ENCODE measurements at places on chromosomes 3 and 15.

DNA sequence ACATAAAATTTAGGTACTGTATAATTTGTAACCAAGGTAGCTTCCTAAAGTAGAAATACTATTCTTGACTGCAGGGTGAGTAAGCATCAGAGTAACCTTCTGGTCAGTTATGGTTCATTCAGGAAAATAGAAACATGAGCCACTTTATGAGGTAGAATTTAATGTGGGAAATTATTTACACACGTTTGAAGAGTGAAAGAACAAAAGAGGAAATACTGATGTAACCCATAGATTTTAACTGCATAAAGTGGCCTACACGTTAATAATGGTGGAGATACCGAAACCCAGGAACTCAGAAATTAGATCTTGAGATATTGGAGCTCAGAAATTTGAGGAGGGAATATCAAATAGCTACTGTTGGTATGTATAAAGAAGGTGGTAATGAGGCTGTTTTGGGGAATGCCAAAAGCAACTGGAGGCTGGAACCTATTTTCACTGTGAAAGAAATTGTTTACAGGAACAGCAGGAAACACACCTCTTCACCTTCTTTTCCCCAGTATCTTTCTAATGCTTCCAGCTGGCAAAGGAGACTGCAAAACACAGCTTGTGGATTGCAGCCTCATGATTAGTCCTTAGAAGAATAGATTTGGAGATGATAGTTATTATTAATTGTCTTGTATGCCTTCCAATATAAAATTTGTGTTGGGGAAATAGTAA, 216.1 kb downstream of the DOCK3 start:
- DNase-seq, result no peak

- no peak for DNase-seq
These were observed 141.7 kb downstream of the FBLN2 start for GRCh38 chr3:13690636-13691035.

DNA sequence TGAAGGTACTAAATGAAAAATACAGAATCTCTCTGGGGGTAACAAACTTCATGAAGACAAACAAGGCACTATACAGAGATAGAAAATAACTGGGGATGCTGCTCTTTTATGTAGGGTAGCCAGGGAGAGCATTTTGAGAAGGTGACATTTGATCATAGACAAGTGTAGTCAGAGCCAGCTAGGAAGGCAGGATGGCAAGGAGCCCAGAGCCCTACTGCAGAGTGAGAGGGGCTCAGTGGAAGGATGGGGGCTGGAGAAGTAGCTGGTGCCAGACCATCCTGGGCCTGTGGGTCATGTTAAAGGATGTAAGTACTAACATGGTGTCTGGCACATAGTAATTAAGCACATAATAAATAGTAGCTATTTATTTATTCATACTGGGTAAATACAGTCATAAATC, 133.6 kb downstream of the MEIS2 start:
- DNase-seq, result no peak

DNA sequence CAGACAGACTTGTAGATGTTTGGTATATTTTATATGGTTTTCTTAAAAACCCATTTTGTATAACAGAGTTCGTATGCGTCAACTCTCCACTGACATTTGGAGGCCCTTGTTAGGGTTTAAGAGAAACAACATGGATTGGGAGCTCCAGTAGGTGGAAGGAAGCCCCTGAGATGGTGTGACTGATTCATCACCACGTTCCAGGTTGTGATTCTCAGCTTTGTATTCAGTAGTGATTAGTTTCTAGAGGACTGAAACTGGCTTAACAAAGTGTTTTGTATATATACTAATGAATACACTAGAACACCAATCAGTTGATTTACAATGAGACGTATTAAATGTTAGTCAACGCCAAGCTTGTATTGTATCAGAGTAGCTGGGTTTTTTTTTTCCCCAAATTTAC, 33.9 kb downstream of the SNRK start:
- DNase-seq, result no peak

DNA sequence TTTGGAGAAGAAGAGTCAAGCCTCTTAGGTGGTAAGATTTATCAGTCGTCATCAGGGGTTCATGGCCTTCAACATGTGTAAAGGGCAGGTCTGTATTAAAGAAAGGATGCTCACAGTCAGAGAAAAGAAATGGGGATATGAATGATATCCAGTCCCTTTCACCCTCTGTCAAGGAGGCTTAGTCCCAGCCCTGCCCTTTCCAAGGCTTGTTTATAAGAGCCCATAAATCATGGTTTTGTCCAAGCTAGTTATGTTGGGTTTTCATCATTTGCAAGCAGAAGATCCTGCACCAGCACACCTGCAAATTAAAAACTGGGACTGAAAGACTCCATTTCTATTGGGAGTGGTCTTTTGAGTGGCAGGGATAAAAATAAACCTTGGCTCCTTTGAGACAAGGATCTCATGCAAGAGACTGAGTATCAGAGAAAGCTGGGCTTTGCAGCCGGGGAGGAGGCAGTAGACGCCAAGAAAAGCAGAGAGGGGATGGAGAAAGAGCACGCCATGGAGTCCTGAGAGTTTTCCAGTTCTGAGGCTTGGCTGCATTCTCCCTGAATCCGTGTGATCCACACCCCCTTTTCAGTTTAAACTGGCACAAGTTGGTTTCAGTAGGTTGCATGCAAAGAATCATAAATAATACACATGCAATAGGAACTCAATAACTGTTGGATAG, 12.6 kb upstream of the PDIA5 start:
- no peak for DNase-seq

- DNase-seq, result no peak
These were observed 89.5 kb downstream of the IL20RB start for GRCh38 chr3:137047240-137047639.

GRCh38 chr15:73072894-73073293, 20.6 kb downstream of the NEO1 start:
- no peak for DNase-seq

DNA sequence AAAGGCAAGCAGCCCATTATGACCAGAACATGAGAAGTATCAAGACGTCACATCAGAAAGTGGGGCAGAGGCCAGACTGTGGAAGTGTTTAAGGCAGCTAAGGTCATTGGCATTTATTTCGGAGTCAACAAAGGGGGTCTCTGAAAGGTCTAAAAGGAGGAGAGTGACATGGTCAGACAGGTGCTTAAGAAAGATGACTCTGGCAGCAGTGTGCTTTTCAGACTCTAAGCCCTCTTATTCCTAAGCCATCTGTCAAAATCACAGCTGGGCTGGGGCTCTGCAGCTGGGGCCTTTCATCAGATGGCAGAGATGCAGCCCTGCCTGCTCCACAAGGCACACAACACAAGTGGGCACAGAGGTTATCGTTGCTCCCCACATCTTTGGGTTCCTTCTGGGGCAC, 14.0 kb downstream of the FBXL22 start:
- peak; percentile 25 for DNase-seq

DNA sequence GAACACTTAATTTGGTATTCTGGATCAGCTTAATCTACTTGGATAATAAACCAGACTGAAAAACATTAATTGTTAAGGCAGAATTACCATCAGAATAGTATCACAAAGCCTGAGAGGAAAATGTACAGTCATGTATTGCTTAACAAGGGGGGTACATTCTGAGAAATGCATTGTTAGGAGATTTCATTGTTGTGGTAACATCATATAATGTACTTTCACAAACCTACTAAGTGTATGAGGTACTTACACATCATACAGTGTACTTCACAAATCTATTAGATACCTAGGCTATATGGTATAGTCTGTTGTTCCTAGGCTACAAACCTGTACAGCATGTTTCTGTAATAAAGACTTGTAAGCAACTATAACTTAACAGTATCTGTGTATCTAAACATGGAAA, 68.2 kb downstream of the NBEAL2 start:
- DNase-seq, result no peak

DNA sequence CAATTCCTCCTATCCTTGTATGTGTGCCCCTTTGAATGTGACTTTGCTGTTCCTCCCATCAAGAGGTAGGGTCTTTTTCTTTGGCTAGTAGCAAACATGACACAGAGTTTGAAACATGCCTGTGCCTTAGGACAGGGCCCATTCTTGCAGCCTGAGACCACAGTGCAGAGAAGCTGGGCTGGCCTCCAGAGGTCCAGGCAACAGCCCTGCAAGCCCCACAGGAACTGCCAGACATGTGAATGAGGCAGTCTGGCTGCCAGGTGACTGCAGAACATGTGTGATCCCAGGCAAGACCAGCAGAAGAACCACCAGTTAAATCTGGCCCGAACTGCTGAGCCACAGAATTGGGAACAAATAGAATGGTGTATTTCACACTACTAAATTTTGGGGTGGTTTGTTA, 1.2 kb upstream of the HGD start:
- no peak for DNase-seq

DNA sequence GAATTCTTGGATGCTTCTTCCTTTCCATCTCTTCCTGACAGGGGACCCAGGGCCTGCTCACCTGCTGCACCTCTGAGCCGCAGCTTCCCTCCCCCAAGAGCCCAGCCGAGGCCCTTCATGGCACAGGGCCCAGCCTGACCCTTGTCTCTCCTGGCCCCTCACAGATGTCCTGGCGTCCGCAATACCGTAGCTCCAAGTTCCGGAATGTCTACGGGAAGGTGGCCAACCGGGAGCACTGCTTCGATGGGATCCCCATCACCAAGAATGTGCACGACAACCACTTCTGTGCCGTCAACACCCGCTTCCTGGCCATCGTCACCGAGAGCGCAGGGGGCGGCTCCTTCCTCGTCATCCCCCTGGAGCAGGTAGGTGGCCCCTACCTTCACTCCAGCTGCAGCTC, 66.2 kb downstream of the CORO2B start:
- no peak for DNase-seq

- DNase-seq, result no peak
These were observed 182.4 kb downstream of the SV2B start for GRCh38 chr15:91282486-91282885.

- no peak for DNase-seq
These were observed 863.7 kb upstream of the SEMA6D start for GRCh38 chr15:46853600-46853999.

DNA sequence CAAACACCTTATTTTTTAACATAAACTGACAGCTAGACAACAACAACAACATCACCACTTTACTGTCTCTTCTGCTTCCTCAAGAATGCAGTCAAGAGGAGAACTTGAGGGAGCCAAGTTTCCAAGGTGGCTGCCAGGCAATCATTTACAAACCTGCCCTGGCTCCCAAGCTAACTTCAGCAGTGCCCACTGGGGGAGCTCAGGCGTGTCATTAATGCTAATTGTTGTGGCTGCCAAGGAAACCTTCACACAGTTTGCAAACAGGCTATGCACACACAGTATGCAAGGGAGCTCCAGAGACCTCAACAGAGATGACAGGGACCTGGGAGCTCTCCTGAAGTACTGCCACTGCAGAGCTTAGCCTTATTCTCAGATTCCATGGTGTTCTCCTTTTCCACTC, 2.1 kb downstream of the DZIP1L start:
- DNase-seq, result no peak

GRCh38 chr3:180421721-180422120, 180.2 kb upstream of the TTC14 start:
- DNase-seq, result no peak

GRCh38 chr3:36196058-36196457, 184.2 kb upstream of the STAC start:
- DNase-seq, result no peak

DNA sequence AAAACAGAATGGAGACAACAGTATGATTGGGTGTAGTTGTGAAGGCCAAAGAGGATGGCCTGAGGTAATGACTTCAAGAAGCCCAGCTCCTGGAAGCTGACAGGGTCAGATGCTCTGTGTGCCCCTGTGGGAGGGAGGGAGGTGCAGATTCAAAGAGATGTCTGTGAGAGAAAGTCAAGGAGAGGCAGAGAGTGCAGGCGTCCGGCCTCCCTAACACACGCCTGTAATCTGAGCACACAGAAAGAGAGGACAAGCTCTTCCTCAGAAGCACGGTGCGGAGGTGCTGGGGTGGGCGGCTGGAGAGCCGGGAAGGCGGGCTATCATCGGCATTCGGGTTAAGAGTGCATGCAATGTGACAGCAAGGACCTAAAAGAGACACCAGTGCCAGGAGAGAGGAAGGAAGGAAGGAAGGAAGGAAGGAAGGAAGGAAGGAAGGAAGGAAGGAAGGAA, 238.2 kb upstream of the HES1 start:
- DNase-seq, result no peak

DNA sequence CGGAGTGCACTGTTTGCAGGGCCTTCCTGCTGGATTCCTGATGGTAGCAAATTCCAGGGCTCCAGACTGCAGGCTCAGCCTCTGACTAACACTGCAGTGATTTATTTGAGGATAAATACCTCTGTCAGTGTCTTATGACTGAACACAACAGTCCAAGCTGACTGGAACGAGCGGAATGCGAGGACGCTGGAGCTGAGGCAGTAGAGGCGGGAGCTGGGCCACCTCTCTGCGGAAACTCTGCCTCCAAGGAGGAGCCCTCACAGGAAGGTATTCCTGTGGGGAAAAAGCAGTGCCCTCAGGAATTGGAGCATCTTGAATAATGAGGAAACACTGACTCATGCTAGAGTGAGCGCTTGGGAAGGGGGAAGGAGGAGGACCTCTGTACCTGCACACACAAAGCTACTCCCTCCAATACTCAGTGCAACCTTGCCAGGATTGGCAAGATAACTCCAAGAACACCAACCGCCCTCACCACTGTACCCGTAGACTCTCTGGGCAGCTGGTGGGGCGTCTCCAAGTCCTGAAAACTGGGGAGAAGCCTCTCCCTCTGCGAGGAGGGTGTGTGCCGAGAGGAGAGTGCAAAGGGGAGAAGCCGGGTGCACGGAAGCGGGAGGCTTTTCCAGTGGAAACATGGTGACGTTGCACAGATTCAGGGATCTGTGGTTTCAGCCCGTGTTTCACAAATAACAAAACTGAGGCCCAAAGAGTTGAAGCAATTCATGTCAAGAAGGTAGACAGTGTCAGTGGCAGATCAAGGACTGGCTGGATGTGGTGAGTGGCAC, 43.0 kb downstream of the VGLL4 start:
- no peak for DNase-seq

- DNase-seq, result no peak
These were observed 17.3 kb upstream of the RARRES1 start for GRCh38 chr3:158749526-158749925.

- no peak for DNase-seq
These were observed 47.0 kb downstream of the PTPN23 start for GRCh38 chr3:47427866-47428265.

GRCh38 chr3:64303401-64303800, 78.1 kb upstream of the PRICKLE2 start:
- no peak for DNase-seq

- no peak for DNase-seq
These were observed 111.6 kb downstream of the FEZF2 start for GRCh38 chr3:62261736-62262135.

GRCh38 chr15:62624547-62625378, 417.8 kb upstream of the TPM1 start:
- DNase-seq, result no peak

- no peak for DNase-seq
These were observed 424.7 kb downstream of the ZBBX start for GRCh38 chr3:166955201-166955939.

DNA sequence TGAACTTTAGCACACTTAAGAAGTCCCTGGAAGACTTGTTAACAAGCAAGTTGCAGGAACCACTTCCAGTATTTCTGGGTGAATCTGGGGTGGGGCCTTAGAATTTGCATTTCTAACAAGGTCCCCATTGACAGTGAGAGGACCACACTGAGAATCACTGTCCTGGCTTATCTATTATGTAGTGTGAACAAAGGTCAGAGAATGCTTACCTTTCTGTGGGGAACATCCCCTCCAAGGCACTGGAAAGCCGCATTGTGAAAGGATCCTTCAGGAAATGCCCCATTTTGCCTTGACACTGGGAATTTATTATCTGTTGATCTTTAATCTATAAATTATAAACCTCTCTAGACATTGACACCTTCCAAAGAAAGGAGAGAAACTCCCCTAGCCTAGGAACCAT, 74.8 kb downstream of the IGF2BP2 start:
- DNase-seq, result no peak
